ENCODE measurements at places on chromosomes 5 and 9.
A peak's percentile ranks its signal among the peaks of the same experiment; 100 is the strongest.

DNA sequence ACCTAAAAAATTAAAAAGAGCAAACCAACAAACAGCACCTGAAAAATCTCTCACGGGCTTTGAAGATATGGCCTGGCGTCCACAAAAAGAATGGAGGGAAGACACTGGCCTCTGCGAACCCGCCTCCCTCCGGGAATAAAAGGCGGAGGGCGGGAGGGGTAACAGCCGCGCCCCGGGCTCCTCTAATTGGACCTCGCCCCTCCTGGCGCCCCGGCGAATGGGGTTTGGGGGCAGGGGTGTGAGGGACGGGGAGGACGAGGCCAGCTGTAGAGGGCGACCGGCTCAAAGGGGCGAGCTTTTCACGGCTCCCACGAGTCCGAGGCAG is 753 bp downstream of the FANCC start:
- DNase-seq, result peak; percentile 57

DNA sequence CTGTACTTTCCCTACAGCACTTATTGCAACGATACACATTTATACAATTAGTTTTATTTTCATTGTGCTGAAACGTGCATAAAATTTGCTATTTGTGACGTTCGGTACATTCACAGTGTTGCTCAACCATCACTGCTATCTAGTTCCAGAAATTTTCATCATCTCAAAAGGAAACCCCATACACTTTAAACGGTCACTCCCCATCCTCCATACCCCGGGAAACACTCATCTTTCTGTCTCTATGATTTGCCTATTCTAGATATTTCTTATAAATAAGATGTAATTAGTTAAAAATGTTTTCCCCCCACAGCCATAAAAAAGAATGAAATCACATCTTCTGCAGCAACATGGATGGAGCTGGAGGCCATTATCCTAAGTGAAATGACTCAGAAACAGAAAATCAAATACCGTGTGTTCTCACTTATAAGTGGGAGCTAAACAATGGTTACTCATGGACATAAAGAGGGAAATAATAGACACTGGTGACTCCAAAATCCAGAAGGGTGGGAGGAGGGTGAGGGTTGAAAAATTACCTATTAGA is 40.2 kb upstream of the TEX48 start:
- no peak for DNase-seq

DNA sequence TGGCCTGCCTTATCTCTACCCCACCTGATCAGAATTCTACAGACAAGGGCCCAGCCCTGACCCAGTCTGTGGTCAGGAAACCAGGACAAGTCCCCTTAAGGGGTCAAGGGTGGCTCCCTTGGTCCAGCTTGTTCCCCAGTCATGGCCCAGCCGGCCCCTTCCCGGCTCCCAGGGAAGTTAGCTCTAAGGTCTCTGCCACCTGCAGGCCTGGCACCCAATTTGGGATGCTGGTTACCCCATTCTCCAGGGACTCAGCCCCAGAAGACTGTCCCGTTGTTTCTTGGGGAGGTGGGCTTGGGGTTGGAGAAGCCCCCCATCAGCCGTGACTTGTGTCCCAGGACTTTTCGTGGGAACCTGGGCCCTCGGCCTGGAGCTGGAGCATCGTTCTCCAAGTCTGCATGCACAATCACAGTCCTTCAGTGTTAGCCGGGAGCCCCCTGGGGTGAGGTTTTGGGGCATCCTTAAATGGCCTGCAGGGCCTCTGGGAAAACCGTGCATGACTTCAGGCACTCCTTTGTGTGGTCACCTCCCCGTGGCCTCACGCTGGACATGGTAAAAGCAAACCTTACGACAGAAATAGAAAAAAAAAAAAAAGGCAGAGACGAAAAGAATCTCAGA is 150.8 kb upstream of the PHYKPL start:
- no peak for DNase-seq

DNA sequence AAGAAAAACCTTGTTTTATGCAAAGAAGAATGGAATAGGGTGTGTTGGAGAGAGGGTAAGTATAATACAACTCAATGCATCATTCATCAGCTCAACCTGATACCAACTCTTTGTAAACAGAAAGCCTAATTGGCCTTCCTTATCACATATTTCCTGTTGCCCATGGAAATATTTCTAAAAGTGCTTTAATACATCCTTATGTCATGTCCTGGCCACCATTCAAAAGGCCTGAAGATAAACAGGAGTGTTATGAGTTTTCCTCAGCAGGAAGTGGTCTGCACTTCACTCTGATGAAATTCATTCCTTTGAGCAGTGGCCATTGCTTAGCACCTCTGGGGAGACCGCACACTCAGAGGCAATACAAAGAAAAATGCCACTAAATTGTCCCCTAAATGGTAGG is 511.2 kb downstream of the SEMA5A start:
- no peak for DNase-seq

- DNase-seq, result no peak
Observed at GRCh38 chr5:10552183-10553143, 11.4 kb upstream of the ANKRD33B start.

DNA sequence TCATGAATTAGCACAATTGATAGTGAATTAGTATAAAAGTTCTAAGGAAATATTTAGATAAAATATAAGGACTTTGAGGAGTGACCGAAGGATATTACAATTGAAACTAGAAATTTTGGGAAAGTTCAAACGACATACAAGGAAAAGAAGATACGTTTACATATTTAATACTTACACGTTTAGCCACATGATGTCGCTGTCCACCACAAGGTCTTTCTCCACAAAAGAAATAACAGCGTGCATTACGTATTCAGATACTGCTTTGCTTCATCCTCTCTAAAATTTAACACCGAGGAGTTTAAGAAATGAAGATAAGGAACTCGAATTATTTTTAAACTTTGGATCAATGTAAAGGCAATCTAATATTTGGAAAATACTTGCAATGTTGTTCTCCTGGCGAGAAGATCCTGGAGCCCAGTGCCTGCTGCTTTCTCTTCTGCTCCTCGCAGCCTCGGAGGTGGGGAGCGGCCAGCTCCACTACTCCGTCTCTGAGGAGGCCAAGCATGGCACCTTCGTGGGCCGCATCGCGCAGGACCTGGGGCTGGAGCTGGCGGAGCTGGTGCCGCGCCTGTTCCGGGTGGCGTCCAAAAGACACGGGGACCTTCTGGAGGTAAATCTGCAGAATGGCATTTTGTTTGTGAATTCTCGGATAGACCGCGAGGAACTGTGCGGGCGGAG is at the start of gene PCDHA3:
TSS of gene PCDHA3 (plus strand) at position 242 of the 678 bp plus-strand sequence.
- no peak for DNase-seq
